ENCODE measurements at places on chromosomes 3 and 15.

DNA sequence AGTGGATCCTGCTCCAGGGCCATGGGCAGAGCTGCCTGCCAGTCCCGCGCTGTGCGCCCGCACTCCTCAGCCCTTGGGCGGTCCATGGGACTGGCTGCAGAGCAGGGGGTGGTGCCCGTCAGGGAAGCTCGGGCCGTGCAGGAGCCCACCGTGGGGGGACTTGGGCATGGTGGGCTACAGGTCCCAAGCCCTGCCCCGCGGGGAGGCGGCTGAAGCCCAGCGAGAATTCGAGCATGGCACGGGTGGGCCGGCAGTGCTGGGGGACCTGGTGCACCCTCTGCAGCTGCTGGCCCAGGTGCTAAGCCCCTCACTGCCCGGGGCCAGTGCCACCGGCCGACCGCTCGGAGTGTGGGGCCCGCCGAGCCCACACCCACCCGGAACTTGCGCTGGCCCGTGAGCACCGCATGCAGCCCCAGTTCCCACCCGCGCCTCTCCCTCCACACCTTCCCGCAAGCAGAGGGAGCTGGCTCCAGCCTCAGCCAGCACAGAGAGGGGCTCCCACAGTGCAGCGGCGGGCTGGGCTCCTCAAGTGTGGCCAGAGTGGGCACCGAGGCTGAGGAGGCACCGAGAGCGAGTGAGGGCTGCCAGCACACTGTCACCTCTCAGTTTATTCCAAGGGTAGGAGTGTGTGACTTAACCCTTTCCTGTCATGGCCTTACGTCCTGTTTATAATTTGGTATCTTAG, 129.3 kb downstream of the TMEM108 start:
- no peak for DNase-seq

DNA sequence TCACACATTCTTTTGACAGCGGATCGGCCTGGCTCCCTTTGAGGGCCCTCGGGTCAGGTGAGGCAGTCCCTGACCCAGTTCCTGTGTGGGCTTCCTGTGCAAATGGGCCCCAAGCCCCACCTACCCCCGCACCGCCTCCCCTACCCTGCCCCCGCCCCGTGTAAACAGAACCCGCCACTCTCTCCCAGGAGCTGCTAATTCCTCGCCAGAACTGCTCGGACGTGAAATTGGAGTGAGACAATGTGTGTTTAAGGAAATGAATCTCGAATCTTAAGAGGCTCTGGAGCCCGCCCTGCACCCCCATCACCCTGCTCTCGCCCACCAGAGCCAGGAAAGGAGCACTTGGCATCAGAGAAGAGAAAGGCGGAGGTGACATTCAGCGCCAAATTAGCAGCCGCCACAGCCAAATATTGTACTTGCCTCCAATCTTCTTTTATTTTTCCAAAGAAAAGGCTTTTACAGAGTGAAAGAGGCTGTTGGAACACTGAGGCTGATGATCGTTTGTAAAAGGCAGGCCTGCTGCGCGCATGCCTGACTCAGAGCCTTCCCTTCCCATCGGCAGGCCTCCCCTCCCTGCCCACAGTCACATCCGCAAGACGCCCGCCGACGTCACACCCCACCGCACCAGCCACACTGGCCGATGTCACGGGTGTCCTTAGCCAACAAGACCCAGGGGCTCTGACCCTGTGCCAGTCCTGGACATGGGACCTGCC, 53.1 kb downstream of the CACNA2D2 start:
- DNase-seq: no peak

GRCh38 chr15:62649793-62650420, 392.6 kb upstream of the TPM1 start:
- no peak for DNase-seq

- no peak for DNase-seq
Observed at GRCh38 chr15:81314378-81314777, 9.6 kb downstream of the STARD5 start.

DNA sequence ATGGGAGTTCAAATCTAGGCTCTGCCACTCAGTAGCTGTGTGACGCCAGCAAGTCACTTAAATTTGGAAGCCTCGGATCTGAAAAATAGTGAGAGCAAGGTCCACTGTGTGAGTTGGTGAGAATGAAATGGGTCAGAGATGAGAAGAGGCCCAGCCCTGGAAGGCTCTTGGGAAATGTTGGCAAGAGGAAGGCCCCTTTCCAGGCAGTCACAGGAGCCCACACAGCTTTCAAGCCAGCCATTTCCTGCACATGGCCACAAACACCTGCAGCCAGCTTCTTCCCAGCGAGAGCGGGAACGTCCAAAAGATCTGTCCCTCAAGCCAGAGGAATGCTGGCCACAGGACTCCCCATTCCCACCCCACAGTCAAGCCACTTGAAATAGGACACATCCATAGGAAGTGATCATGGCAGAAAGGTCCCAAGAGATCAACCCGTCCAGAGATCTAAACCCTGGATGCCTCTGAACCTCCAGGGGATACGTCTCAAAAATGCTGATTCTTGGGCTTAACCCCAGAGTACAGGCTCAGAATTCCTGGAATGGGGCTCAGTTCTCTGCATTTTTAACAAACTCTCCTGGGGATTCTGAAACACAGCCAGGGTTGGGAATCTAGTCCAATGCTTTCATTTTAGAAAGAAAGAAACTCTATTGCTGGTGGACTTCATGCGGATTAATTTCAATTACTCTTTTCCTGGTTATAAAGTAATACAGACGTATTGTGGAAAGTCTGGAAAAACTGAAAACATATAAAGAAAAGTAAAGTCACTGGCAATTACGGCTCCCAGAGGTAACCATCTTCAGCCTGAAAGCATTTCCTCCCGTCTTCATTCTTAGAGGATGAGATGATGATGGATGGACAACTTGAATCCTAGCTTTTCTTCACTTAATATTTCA, 35.9 kb downstream of the NTRK3 start:
- DNase-seq: no peak

- DNase-seq: no peak
Observed at GRCh38 chr3:2771741-2772140, 338.4 kb downstream of the IL5RA start.

DNA sequence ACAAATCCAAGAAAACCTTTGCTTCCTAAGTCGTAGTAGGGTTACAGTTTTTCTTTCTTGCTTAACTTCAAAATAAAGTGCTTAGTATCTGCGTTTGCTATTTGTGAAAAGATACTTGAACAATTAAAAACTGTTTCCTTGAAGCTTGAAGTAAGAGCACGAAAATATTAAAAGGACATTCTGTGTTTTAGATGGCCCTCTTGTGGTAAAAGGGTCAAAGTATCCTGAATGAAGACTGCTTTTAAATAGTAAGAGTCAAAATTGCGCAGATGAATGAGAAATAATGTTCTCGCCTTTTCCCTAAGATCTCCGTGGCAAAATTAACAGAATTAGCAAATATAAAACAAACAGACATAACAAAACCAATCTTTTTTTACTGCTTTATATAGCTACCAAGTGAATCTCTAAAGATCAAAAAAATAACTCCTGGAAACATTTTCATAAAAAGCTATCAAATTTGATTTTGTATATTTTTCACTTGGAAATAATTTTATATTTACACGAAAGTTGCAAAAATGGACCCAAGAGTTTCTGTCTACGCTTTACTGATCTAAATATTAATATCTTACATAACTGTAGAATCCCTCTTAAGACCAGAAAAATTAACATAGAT, 175.4 kb downstream of the MBNL1 start:
- no peak for DNase-seq

- no peak for DNase-seq
Observed at GRCh38 chr3:39907981-39908380, 98.6 kb downstream of the MYRIP start.

DNA sequence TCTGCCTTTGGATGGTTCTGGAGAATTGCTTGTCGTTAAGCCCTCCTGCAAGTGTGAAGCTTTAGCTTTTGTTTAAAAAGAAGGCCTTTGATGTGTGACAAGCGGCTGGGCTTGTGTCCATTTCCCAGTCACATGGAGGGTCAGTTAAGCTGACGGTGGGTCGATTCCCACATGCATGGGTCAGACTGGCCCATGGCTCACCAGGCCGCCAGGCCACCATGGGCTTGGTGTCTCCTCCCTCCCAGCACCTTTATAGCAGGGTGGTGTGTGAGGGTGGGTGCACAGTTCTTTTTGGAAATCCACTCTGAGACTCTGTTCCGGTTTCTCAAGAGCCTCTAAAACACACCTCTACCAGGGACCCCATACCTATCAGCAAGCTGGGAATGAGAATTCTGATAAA, 67.2 kb downstream of the SCN5A start:
- DNase-seq: no peak

DNA sequence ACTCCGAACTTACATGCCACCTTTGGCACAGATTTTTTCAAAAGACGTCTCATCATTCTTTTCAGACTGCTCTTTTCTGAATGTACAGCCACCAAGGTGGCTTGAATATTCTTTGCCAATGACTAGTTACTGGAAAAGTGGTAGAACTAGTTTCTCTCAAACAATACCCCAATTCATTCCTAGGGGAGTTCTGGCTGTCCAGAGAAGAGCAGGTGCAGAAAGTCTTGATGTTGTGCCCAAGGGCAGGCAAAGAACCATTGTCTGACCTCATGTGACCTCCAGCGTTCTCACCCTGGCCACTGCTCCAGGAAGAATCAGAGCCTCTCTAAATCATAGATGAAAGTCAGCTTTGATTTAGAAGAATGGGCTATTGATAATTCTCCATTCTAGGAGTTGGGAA, 5.5 kb downstream of the LMOD3 start:
- DNase-seq: no peak

DNA sequence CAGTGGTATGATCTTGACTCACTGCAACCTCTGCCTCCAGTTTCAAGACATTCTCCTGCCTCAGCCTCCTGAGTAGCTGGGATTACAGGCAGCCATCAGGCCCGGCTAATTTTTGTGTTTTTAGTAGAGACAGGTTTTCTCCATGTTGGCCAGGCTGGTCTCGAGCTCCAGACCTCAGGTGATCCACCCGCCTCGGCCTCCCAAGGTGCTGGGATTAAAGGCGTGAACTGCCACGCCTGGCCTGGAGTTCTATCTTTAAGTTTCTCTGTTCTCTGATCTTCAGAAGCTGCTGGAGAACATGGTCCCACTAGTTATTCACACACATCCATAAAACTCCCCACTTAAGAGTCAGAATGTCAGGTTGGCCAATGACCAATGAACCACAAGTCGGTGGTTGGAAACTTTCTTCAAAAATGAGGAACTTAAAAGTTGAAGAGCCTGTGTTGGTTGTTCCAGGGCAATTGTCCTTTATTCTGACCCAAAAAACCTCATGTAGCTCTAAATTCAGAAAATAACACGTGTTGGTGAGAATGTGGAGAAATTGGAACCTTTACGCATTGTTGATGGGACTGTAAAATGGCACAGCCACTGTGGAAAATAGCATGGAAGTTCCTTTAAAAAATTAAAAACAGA, 55.9 kb upstream of the PIK3CB start:
- DNase-seq: no peak

DNA sequence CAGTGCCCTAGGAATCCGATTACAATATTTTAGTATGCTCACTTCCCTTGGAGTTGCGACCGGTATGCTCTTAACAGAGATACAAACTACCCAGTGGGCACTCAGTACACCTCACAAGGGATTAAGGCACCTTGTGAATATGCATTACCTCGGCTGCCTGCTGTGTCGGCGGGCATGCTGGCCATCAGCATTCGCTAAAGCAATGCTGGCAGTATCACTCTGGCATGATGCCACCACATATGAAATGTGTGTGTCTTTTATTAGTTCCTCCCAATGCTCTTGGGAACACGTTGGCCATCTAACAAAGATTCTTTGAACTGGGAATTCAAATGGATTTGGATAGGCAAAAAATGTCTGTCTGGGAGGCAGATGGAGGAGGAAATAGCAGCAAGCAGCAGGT, 67.4 kb upstream of the FOXB1 start:
- no peak for DNase-seq

DNA sequence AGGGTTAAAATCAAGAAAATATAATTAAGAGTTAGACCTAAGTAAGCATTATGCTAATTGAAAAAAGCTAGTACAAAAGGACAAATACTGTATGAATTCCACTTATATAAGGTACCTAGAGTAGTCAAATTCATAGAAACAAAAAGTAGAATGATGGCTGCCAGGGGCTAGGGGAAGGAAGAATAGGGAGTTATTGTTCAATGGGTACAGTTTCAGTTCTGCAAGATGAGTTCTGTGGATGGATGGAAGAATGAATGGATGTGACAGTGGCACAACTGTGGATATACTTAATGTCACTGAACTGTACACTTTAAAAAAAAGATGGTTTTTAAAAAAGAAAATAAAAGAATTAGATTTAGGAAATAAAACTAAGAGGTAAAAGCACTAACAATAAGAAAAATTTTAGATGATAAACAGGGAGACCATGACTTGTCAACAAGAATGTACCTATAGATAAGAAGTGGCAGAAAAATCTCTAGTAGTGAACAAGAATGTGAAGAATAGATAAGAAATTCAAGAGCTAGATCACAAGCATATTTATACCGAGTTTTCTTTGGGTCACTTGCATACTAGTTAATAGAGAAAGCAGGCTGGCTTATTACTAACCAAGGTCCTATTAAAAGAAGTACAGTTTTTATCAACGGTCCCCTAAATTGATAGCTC, 5.5 kb downstream of the IFT80 start:
- no peak for DNase-seq

DNA sequence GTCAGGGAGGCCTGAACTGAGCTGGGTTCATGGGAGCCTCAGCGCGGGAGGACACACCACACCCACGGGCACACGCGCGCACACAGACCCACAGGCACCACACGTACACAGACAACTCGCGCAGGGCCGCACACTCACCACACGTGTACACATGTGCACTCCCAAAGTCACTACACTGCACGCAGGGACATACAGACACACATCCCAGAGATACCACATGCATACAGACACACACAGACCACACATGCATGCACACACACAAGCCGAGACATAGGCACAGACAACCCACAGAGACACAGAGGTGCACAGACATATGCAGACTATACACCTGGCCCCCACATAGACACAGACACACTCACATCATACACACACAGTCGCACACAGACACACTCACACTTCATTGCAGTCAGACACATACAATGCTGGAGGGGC, 1.1 kb upstream of the MGLL start:
- no peak for DNase-seq

GRCh38 chr3:171454041-171454440, 6.2 kb downstream of the TNIK start:
- DNase-seq: no peak

GRCh38 chr15:91065505-91065904, 34.6 kb upstream of the SV2B start:
- no peak for DNase-seq

DNA sequence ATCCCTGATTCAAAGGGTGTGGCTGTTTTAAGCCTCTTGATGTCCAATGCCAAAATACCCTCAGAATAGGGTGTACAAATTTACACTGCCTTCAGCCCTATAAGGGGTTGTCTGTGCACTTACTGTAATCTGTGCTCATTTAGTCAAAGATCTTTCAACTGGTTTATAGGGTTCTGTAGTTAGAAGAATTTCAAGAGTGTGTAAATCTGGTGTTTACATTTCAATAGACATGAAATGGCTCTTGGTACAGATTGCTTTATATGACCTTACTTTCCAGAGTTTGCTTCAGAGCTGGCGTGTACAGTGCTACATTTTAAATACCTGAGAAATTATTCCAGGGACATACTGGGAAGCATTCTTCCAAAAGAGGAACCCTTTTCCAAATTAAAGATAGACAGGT, 399.3 kb downstream of the FOXP1 start:
- DNase-seq: no peak

- DNase-seq: no peak
Observed at GRCh38 chr15:48645558-48646330, at the start of gene FBN1. Gene FBN1 (minus strand): TSS chr15:48645709. CDS start chr15:48644769, 940 bp downstream.
